Neural progenitor cell (in vitro differentiated cells): ENCODE measurements at places on chromosomes 5 and 9. TPM values are rescaled to one million over a fixed set of nuclear protein-coding genes. Genes with fewer than 3 reads are reported as not detected.

- no peak for DNase-seq
Observed at GRCh38 chr5:2805080-2805479, 53.6 kb upstream of the IRX2 start.

The ANKRD34B gene
- 0.77 and 2.5 TPM in 2 replicates for total RNA-seq

The C1QTNF2 gene
- total RNA-seq: 0.06 and 0.25 TPM in 2 replicates

GRCh38 chr5:159855476-159856191 is 60.6 kb upstream of the ADRA1B start:
- no peak for DNase-seq

- no peak for DNase-seq
Observed at GRCh38 chr9:33082538-33083326, 6.3 kb upstream of the SMU1 start.

The SEMA5A gene
- 10.8 and 11.9 TPM in 2 replicates for total RNA-seq

DNA sequence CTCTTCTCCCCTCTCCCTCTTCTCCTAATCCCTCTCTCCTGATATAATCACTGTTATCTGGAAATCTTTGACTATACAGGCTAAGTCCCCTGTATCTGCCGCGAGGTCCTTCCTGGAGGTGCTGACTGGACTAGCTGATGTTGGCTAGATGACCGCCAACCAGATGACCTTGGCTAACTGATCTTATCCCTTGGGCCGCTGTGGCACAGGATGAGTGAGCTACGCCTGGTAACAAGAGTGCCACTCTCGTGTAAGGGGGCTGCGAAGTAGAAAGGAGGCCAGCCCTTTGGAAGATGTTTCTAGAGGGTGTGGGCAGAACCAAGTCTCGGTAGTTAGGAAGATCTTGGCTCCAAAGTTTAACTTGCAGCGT is 345 bp upstream of the PRRC1 start:
- DNase-seq: no peak

The POLR3G gene
- 4.4 and 8.4 TPM in 2 replicates for total RNA-seq

GRCh38 chr5:69502367-69502766 is 9.8 kb downstream of the OCLN start:
- DNase-seq: no peak

GRCh38 chr5:142981886-142982820 is 212.0 kb downstream of the ARHGAP26 start:
- DNase-seq: peak; percentile 69

DNA sequence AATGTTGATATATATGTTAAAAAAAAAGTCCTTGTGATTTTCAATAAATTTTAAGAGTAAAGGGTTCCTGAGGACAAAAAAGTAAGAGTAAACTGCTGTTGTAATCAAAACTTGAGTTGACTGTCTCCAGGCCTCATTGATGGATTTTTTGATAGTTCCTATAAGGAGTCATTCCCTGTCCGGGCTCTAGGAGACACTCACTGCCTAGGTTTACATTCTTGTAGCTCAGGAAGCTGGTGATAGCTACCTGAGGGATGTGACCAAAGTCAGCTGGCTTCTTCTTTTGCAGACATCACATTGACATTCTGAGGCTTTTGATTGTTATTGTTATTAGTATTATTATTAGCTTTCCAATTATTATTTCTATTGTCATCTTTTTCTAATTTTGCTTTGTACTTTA is 116.5 kb upstream of the FBXL7 start:
- DNase-seq: peak; percentile 42

The ECSCR gene
- not detected in 2 replicates for total RNA-seq

DNA sequence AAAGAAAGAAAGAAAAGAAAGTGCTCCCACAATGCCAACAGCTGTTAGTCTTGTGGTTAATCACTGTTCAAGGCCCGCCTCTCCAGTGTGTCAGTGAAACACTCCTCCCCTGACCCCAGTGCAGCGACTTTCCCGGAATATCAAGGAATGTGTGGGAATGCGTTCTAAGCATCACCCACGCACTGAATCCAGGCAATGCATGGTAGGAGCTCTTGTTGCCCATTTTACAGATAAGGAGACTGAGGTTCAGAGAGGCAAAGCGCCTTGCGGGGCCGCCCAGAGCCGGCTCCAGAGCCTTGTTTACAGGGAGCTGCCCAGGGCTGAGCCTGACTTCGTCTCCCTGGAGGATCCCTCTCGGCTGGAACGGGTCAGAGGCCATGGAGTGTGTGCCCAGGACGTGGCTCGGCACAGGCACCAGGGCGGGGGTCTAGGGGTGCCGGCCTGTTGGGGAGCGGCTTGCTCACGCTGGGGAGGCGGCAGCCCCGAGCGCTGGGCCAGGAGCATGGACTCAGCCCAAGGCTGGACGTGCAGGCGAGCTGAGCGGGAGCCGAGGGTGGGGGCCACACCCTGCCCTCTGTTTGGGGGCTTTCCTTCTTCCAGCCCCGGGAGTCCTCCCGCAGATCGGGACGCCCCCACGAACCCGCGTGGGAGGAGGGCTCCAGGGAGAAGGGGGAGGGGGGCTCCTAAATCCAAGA is 823 bp downstream of the ST6GALNAC6 start:
- peak; percentile 61 for DNase-seq

- DNase-seq: no peak
Observed at GRCh38 chr5:111779260-111779921, 22.4 kb upstream of the NREP start.

DNA sequence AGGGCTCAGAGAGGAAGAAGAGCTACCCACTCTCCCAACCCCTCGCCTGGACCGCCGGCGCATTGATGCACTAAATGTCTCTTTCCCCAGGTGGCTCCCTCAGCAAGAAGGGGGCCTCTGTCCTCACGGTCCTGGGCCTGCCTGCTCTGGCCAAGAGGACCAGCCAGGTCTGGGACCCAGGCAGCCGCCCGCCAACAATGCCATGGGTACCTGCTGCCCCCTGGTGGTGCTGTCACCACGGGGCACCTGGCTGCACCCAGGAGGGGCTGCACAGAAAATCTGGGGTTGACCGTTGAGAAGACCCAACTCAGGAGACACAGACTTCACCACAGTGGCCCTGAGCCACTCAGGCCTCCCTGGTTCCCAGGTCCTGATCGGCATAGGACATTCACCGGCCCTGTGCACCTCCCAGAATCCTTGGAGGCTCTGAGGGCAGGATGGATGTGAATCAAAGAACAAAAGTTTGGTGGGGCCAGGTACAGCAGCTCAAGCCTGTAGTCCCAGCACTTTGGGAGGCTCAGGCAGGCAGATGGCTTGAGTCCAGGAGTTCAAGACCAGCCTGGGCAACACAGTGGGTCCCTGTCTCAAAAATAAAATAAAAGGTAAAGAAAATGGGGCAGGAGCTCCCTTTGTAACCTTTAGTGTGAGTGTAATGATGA is 2.4 kb upstream of the VAV2 start:
- DNase-seq: peak; percentile 93

- DNase-seq: peak; percentile 71
Observed at GRCh38 chr5:35229076-35230037, 930 bp downstream of the PRLR start.

DNA sequence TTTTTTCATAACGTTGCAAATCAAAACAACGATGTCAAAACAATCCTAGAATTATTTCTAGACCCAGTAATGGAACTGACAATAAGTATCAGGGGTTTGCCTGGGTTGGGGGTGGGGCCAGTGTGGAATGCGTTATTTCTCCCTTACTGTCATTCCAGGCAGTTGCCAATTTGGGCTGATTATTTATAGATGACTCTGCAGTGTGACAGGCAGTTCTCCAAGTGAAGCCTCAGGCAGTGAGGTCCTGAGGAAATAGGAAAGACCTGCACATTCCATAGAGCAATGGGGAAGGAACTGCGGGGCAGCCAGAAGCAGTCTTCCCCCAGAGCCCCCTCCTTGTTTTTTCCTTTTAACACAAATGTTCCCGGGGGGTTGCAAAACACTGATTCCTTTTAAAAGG is 179.0 kb downstream of the YTHDC2 start:
- no peak for DNase-seq

DNA sequence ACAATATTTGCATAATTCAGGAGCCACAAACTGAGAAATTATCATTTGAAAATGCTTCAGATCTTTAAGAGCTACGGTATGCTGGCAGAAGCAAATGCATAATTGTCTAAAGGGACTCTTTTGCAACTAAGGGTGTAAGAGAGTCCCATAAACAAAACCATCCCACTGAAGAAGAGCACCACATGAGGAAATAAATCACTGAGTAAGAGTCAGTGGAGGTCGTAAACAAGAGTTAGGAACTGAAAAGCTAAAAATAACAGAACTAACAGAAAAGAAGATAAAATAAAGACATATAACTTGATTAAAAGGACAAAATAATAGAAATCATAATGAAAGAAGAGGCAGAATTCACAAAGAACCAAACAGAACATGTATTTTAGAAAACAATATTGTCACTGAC is 3.5 kb upstream of the SMC2 start:
- DNase-seq: no peak

The PCDHGC5 gene
- total RNA-seq: 0.43 and 1.3 TPM in 2 replicates
